ENCODE measurements at places on chromosomes 6 and 20. TPM values are rescaled to one million over a fixed set of nuclear protein-coding genes. Genes with fewer than 3 reads are reported as not detected.

Gene MEI4
- polyA plus RNA-seq = 0.30 TPM

Gene POPDC3
- polyA plus RNA-seq = 3.0 TPM

Gene SUMO4
- polyA plus RNA-seq = 0.09 TPM

Gene ADGB
- polyA plus RNA-seq = not detected

Gene KCNK16
- polyA plus RNA-seq = 18.7 TPM

Gene SLPI
- 49.4 TPM for polyA plus RNA-seq

Gene CLDN20
- polyA plus RNA-seq = 0.07 TPM

Gene MUCL3
- polyA plus RNA-seq = 0.04 TPM

Gene LRRN4
- polyA plus RNA-seq = 2.7 TPM

Gene MEP1A
- 0.34 TPM for polyA plus RNA-seq

Gene CCR6
- polyA plus RNA-seq = 0.21 TPM

Gene FERMT1
- 0.80 TPM for polyA plus RNA-seq

Gene PTGIS
- polyA plus RNA-seq = 1.6 TPM

Gene SLC24A3
- polyA plus RNA-seq = 0.49 TPM

Gene ZC2HC1B
- polyA plus RNA-seq = not detected

Gene ELOVL4
- 0.30 TPM for polyA plus RNA-seq
